ENCODE measurements at places on chromosomes 5 and 9.

- DNase-seq = peak; percentile 55
Observed at GRCh38 chr9:136644343-136644592, 18.4 kb upstream of the EGFL7 start.

GRCh38 chr5:96928931-96929708 lies 6.8 kb upstream of the LNPEP start:
- no peak for DNase-seq

DNA sequence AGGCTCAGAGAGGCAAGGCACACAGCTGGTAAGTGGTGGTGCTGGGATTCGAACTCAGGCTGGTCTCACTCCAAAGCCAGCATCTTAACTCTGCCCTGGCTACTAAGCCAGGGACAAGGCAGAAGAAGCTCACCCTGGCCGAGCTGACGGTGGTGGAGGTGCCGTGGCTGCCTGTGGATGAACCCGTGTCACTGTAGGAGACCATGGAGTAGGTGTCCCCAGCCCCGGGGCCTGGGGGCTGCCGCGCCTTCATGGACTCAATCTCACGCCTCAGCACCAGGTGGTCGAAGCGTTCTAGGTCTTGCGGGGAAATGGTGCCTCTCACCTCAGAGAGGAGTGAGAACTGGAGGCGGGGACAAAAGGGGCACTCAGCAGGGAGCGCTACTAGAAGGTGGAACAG lies 35.4 kb upstream of the AKNA start:
- no peak for DNase-seq

DNA sequence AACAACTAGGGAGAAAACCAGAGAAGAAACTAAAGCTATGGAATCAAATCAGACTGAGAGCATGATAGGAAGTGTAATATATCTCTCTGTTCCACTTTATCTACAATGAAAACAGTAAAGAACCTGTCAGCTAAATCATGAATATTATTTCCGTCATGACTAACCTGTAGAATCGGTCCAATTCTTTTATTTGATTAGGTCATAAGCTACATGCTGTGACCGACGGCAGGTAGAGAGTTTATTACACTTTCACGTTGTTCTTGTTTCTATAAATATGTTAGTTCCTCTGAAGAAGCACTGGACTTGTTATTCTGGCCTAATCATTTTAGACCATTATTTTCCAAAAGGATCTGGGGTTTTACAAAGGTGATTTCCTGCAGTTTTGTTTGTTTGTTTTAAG lies 91.1 kb downstream of the DMRTA1 start:
- DNase-seq = no peak

GRCh38 chr5:157371655-157372471 lies 88.2 kb upstream of the NIPAL4 start:
- peak; percentile 29 for DNase-seq

DNA sequence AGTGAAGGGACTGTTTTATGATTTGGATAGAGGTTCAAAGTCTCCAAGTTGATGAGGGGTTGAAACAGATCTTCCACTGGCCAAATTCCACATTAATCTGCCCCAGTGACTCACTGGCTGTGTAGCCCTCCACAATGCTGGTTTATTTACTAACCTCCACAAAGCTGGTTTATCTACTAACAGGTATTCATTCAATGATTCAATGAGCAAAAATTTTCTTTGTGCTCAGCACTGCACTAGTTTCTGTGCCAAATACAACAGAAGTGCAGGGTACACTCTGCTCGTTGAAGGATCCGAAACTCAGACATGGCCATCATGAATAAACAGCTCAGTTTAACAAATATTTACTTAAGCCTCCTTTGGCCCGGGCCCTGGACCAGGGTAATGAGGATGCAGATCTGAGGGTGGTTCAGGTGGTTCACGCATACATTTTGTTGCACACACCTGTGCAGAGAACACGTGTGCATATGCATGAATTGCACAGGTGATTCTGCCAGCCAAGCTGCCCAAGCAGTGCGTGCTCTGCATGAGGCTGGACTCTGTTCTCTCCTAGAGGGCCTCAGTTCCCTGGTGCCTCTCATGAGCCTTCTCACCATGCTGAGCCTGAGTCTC lies 71.0 kb downstream of the SH3PXD2B start:
- DNase-seq = no peak

DNA sequence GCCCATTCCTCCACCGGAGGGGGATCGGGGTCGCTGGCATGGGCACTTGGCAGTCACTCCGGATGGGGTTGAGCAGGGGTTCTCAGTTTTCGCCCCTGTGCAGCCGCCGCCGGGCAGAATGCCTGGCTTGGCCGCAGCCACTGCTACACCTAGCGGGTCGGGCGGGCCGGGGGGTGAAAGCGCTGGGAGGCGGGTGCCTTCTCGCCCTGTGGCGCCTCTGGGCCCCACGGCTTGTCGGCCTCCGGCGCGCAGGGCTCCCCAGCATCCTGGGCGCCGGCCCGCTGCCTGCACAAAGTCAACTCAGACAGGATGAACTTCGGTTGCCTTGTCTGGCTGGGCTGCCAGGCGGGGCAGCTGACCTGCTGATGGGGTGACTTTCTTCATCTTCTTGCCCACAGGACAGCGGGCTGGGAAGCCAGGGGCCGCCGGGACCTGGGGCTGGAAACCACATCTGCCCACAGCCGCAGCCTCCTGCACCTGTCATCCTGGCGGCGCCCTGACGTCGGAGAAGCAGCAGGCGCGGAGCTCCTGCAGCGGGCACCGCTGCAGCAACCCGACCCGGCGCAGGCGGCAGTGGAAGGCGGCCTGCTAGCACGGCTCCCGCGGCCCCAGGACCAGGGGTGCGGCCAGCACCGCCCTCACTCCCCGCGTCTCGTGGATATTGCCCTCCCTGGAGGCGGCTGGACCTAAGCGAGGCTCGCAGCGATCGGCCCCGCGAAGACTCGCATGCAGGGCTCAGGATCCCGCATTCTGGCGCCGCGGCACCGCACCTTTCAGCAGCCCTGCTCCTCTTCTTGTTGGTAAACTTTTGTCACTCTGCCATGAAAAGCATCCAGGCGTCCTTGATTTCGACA lies 1.3 kb upstream of the ANKRD18A start:
- DNase-seq = no peak

- no peak for DNase-seq
Observed at GRCh38 chr9:133844398-133844784, 106.2 kb upstream of the SARDH start.

DNA sequence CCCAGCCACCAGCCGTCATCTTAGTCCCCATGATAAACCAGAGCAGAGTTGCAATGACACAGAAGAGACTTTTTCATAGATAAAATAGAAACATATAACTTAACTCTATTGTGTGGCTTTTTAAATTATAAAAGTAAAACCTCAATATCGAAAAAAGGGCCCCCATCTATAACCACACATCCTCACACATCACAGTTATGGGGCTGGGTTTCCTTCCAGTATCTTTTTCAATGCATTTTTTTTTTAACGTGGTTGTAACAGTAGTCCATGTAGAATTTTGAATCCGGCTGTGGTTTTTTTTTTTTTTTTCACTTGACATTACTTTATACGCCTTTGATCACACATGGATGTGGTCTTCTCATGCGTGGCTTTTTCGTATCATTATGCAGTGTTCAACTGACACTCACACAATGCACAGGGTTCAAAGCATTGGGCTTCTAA lies 77.4 kb downstream of the CFAP77 start:
- DNase-seq = no peak

GRCh38 chr9:70554881-70555280 lies 140.4 kb upstream of the KLF9 start:
- no peak for DNase-seq

DNA sequence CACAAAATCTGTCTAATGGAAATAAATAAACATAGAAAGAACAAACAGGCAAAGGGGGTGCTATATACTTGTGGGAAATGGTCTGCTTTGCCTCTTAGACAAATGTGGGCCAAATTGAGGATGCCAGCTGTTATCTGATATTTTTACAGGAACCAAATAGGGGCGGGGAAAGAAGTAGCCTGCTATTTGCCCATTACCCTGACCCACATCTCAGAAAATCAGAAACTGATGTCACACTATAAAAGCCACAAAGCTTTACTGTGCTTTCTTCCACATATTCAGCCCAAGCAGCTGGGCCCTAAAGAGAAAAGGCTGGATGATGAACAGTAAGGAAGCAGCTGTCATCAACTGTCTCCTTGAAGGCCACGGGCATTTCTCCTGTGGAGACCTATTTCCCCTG lies 97.3 kb downstream of the ELAVL2 start:
- DNase-seq = no peak

- DNase-seq = peak; percentile 53
Observed at GRCh38 chr5:181160152-181160754, 12.9 kb downstream of the OR2V2 start.

GRCh38 chr5:126360467-126360866 lies 62.7 kb upstream of the GRAMD2B start:
- DNase-seq = no peak

GRCh38 chr9:89077519-89077918 lies 86.3 kb downstream of the S1PR3 start:
- no peak for DNase-seq

GRCh38 chr9:77819657-77820056 lies 171.5 kb upstream of the GNA14 start:
- peak; percentile 44 for DNase-seq

- DNase-seq = peak; percentile 44
Observed at GRCh38 chr9:6584881-6585597, 60.5 kb downstream of the GLDC start.

GRCh38 chr5:14351845-14352712 lies 208.9 kb downstream of the TRIO start:
- peak; percentile 68 for DNase-seq

DNA sequence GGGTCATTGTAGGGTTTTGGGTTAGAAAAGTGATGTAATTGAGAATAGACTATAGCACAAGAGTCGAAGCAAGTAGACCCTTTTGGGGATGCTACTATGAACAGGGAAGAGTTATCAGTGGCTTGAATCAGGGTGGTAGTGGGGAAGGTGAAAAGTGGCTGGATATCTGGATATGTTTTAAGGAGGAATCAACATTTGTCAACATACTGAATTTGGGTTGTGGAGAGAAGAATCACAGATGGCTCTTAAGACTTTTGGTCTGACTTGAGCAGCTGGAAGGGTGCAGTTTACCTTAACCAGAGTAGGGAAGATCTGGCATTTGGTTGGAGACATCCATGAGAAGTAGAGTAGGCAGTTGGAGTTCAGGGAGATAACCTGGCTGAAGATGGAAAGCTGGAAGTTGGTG lies 38.5 kb upstream of the FCHO2 start:
- DNase-seq = no peak

- no peak for DNase-seq
Observed at GRCh38 chr5:17463653-17464052, 34.4 kb upstream of the TAF11L2 start.

- DNase-seq = no peak
Observed at GRCh38 chr5:173688703-173689102, 72.3 kb upstream of the BOD1 start.

- DNase-seq = no peak
Observed at GRCh38 chr5:6747103-6747502, 33.9 kb downstream of the TENT4A start.

DNA sequence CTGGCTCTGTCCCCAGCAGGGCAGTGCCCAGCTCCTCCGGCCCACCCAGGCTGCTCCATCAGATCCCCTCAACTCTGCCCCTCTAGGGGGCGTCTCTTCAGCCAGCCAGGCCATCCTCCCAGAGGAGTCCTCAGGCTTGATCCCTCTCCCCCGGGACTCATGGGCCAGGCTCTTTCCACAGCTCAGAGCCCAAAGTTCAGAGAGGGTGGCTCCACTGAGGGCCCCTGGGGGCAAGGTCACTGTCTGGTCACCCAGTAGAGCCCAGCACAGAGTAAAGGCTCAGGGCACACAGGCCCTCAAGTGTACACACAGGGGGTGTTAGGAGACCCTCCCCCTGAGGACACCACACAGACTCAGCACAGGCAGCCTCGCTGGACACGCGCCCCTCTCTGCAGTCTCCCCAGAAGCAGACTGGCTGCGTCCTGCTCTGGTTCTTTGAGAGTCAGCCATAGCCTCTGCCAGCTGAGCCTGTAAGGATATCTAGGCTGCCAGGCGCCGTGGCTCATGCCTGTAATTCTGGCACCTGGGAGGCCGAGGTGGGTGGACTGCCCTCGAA lies 64.8 kb downstream of the PAX5 start:
- no peak for DNase-seq
